ENCODE measurements at places on chromosomes 12 and 14.

DNA sequence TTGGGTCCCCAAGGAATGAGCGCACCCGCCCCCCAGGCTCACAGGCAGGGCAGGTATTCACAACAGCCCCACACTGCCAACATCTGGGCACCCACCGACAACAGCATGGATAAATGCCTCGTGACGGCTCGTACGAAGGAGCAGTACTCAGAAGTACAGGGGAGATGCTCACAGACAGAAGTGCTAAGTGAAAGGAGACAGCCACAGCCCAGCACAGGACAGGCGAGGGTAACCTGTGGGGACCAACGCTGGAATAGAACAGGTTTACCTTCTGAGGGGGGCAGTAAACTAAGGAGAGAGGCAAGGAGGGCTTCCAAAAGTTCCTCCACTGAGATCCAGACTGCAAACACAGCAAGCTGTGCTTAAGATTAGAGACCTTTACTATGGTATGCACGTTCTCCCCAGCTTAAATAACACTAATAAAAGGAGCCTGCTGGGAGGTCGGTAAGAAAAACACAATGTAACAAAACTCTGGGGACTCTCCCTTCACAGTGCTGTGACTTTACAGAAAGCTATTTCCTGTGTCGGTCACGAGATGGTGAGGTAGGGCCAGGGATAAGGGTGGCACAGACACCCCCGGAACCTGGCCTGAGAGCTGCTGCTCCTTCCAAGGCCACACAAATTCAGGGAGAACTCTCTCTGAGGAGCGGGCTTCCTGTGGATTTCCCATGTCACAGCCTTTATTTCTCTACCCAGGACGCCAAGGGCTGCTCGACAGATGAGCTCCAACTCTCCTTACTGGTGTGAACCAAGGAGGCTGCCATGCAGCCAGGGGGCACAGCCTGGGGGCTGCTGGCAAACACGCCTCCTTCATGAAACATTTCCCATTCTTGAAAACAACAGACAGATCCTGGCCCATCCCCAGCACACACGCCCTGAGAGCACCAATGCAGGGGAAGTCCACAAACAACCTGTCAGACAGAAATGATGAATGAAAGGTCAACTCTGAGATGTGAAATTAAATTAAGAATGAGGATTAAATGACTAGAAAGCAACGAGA is 26.3 kb downstream of the SLC15A4 start:
- peak; percentile 30 for DNase-seq

DNA sequence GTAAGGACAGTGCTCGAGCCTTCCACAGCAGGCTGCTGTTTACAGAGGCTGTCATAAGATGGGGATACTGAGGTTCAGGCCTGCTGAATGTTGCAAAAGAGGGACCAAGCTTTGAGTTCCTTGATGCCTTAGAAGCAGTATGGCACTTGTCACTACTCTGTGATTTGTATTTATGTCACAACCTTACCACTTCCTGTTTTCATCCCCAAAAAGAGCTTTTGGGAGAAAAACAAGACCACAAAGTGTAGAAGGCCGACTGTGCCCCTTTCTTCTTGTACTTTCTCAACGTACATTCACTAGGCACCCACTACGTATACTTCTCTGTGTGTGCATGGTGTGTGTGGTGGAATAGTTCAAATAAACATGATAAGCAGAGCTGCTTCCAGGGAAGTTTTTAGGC is 90.1 kb downstream of the DRAM1 start:
- no peak for DNase-seq

- no peak for DNase-seq
Observed at GRCh38 chr12:119292893-119293630, 41.5 kb upstream of the CCDC60 start.

DNA sequence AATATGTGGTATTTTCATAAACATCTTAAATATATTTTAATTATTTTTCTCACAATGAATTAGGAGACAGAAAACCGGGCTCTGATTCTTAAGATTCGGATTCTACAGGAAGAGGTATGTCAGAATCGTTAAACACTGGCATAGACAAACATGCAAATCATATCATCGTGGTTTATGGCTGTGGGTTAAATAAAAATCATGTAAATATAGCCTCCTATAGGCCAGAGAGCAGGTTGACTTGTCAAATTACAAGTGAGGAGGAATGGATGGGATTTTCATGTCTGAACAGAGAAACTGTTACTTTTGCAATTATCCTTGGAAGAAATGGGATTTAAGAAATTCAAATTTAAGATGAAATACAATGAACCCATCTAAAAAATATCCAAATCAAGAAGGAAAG is 74.9 kb upstream of the BCAT1 start:
- DNase-seq, result no peak

GRCh38 chr14:101791919-101792572 is 30.5 kb downstream of the PPP2R5C start:
- DNase-seq, result peak; percentile 77

DNA sequence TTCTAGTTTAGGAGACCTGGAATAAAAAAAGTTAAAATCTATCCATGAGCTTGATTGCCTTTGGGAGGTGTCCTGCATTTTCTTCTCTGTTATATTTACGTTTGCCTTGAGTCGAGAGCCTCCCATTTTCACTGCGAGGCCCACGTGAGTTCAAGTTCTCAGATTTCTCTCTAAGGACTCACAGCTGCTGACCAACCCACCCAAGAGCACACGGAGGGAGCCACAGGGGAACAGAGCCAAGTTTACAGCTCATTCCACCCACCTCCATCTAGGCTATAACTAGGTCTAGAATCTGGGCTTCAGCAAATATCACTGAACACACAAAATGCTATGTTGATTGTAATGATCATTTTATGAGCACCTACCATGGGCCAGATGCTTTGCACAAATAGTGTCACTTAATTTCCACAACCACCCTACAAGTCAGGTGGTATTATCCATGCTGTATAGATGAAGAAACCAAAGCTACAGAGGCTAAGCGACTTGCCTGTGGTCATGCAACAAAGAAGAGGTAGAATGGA is 16.7 kb downstream of the ALDH1L2 start:
- DNase-seq, result no peak

GRCh38 chr14:104897330-104898194 is 27.1 kb upstream of the PLD4 start:
- DNase-seq, result no peak

DNA sequence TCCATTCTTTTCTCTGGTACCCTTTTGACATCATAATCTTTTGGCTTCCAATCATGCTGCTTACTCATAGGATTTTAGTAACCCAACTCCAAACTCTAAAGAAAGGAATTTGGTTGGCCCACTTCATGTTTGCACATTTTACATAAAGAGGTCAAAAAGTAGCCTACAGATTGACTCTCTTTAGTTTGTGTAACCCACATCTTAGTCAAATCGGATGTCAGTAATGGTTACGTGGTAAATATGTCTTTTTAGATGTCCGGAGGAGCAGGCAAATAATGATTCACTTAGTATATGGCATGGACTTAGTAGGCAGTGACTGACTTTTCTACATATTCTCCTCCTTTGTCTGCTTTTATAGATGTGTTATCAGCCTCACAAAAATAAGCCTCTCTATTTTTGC is 711.6 kb upstream of the FOXG1 start:
- no peak for DNase-seq

DNA sequence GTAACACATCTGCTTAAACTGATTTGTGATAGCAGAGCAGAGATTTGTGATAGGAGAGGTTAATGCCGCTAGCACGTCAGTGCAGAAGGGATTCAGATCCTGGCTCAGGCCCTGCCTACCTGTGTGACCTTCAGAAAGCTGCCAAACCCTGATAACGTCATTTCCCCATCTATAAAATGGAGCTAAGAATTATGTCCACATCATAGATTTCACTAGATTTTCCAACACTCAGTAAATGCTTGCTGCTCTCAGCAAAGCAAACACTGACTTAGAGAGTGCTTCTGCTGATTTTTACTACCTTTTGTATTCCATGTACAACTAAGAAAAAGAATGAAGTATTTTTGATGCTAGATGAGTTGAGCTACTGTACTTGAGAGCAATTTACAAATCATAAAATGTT is 261.4 kb downstream of the ITPR2 start:
- DNase-seq, result no peak

GRCh38 chr12:51108136-51108535 is 24.7 kb upstream of the CSRNP2 start:
- DNase-seq, result no peak

- DNase-seq, result peak; percentile 94
Observed at GRCh38 chr12:116426391-116427136, 132.6 kb upstream of the MAP1LC3B2 start.

DNA sequence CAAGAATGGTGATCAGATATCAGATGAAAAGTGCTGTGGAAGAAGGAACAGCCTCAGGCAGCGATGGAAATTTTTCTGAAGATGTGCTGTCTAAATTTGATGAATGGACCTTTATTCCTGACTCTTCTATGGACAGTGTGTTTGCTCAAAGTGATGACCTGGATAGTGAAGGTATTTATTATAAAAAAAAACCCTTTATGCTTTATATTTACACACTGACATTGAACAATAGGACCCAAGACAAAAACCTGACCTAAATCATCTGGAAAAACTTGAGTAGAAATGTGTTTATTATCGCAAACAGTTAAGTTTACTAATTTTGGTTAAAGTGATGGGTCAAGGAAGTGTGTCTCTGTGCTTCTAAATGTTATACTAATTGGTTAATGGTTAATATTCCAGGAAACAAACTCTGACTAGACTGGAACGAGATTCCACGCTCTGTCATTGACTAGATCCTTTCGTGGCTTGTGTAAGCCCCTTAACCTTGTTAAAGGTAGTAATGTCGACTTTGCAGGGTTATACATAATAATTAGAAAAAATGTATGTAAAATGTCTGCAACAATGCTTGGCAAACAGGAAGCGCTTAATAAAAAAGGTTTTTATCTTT is 62.7 kb downstream of the LRRK2 start:
- no peak for DNase-seq

- no peak for DNase-seq
Observed at GRCh38 chr12:99914206-99914605, 70.5 kb downstream of the ANKS1B start.

- DNase-seq, result no peak
Observed at GRCh38 chr14:43786066-43786762, 720.9 kb downstream of the FSCB start.

DNA sequence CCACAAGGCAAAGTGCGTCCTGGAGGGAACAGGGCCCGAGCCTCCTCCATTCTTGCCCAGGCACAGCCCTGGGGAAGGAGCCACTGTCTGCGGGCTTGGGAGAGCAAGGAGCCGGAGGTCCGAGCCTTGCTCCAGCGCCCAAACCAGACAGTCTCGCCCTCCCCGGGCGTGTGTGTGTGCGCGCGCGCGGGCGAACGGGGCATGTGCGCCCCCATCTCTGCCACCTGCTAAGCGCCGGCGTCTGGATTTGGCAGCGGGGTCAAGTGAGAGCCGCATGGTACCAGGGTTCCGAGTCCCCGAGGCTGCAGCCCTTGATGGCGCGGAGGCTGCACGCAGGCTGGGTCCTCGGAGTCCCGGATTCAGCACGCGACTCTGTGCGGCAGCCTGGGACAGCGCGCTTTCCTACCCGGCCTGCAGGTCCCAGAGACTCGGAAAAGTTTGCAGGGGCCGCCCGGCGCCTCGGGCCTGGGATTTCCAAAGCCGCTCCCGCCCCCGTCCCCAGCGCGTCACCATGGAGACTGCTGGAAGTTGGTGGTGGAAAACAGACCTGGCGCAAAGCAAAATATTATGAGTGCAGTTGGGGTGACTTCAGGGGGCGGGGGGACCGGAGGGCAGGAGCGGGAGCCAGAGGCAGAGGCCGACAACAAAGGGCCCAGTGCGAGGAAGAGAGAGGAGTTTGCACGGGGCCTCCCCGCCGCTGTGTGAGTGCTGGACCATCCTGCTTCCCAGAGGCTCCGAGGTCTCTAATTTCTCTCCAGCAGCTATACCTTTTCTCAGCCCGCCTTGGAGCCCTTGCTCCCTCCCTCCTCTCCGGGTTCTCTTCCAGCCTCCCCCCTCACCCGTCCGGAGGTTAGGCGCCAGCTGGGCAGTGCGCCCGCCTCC is 4.2 kb downstream of the RFX4 start:
- DNase-seq, result no peak

DNA sequence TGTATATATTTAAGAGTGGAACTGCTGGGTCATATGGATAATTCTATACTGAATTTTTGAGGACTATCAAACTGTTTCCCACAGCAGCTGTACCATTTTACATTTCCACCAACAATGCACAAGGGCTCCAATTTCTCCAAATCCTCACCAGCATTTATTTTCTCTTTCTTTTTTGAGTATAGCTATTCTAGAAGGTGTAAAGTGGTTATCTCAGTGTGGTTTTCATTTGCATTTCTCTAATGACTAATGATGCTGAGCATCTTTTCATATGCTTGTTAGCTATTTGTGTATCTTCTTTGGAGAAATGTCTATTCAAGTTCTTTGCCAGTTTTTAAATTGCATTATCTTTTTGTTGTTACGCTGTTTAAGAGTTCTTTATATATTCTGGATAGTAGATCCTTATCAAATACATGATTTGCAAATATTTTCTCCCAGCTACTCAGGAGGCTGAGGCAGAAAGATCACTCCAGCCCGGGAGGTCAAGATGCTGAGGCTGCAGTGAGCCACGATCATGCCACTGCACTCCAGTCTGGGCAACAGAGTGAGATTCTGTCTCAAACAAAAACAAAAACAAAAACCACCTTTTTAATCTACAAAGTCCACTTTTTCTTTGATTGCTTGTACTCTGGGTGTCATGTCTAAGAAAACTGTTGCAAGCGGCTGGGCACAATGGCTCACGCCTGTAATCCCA is 32.8 kb downstream of the GTF2A1 start:
- no peak for DNase-seq

GRCh38 chr14:50263321-50263720 is 31.9 kb upstream of the SOS2 start:
- DNase-seq, result no peak

DNA sequence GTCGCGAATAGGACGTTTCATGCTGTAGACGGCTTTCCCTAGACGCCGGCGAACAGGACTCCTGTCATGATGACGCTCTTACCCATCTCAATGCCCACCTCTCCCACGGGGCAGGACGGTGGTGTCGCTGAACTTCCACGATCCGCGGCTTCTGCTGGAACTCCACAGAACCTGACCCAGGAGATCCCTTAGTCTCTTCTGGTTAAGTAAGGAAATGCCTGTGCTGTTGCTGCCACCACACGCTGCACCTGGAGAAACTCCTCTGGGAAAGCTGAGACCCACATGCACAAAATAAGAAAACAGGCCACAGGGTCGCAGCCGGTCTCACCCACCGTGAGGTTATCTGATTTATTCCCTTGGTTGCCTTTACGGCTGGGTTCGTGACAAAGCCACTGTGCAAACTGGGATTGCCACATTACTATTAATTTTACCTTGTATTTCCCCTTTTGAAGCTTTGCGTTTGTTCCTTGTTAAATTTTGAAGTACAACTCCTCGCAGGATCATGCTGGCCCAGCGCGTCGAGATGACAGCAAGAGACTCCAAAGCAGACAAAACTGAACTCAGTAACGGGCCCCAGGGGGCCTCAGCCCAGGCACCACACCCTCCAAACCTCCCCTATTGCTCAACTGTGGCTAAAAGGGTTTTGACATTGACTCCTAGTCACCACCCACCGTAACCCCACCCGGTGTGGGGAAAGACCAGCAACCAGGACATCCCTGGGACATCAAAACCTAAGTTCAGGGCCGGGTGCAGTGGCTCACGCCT is 9.2 kb upstream of the MMP17 start:
- DNase-seq, result no peak

Measured in epithelial cell of esophagus (primary cell).